Mammary epithelial cell (primary cell): ENCODE measurements at places on chromosomes 13 and 19.

- peak; percentile 55 for DNase-seq
Measured at GRCh38 chr19:44677019-44677811, 5.9 kb downstream of the CEACAM19 start.

DNA sequence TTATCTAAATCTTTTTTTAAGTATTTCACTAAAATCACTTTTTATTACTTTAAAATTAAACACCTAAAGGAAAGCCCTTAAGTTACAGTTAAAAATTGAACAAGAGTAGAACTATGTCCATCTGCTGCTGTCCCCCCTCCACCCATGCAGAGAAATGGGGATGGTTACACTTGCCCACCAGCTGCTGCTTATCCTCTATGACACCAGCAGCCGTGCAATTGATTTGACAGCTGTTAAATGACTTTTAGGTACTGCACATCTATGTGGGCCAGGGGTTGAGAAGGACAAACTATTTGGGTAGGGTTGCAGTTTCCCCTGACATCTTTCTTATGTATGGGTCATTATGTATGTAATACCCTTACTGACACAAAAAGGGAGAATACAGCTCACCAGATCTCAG, 77.2 kb downstream of the TBC1D4 start:
- DNase-seq, result no peak

DNA sequence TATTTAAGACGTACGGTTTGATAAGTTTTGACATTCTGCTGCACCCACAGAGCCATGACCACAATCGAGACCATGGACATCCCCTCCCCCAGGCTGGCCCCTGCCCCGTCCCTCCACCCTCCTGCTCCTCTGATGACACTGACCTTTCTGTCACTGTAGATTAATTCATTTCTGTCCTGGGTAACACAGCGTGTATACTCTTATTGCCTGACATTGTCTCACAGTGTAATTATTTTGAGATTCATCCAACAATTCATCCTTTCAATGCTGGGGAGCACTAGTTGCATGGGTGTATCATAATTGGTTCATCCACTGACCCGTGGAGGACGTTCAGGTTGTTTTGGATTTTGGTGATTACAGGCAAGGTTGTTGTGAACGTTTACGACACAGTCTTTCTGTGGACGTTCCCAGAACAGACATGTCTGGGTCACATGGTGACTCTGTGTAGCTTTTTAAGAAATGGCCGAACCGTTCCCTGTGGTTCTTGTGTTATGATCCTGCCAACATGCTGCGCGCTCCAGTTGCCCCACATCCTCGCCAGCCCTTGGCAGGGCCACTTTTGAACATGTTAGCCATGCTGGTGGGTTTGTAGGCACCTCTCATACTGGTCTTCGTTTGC, 41.9 kb downstream of the C13orf46 start:
- DNase-seq, result no peak

- no peak for DNase-seq
Measured at GRCh38 chr19:50190439-50190891, 13.0 kb upstream of the MYH14 start.

DNA sequence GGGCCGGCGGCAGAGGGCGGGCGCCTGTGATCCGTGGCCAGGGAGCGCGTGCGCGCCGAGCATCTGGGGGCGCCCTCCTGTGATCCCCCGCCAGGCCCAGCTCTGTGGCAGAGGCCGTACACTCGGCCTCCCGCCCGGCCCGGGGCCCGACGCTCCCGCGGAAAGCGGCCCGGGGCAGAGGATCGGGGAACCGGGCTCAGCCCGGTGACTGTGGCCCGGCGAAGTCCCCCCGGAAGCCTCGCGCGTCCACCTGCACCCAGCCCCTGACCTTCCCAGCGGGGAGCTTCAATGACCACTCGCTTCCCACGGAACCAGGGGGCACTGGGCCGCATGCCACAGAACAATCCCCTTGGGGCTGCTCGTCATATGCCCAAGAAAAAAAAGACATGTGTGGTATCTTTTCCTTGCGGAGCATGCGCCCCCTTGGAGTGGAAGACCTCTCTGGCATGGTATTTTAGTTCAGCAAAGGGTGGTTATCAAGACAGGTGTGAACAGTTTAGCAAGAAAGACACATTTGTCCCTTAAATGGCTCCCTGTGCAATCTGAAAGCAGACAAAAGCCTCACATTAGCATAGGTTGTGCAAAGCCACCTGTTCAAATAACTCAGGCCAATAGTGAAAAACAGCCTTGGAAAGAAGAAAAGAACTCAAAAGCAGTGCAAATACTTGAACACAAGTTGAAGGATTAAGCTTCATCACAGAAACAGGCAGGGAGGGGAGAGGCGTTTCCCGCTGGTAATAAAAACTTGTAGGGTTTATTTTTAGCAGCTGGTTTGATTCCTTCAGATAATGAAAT, 290.9 kb upstream of the SOX21 start:
- no peak for DNase-seq

DNA sequence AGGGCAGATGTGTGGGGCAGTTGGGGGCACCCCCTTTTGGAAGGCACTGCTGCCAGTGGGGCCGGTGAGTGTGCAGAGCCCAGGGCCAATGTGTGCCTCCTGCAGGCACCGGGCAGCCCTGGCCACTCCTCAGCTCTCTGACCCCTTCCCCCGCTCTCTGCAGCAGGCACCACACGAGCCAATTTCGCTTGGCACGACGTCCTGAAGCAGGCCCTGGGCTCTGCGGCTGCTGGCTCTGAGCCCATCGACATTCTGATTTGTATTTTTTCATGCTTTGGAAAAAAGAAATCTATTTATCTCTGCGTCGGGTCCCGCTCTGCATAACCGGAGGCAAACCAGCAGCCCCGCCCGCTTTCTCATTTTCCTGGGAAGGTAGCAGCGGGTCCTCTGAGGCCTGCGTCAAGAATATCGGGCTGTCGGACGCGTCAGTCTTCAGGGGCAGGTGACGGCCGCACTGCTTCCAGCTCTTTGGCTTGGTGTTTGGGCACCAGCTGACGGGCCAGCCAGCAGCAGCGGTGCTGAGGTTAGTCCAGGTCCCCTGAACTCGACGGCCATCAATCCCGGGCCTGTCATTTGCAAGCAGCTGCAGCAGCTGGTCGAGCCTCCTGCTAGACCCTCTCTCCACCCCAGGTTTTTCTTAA, 134.3 kb downstream of the KDM4B start:
- no peak for DNase-seq

GRCh38 chr13:113855931-113856715, 7.8 kb downstream of the GAS6 start:
- no peak for DNase-seq
